Activated T-helper 9 cell treated with anti-CD3 and anti-CD28 coated beads, Interleukin-2, amount 50 U/mL, for 16 hours (primary cell): ENCODE measurements at places on chromosomes 3 and 15.

DNA sequence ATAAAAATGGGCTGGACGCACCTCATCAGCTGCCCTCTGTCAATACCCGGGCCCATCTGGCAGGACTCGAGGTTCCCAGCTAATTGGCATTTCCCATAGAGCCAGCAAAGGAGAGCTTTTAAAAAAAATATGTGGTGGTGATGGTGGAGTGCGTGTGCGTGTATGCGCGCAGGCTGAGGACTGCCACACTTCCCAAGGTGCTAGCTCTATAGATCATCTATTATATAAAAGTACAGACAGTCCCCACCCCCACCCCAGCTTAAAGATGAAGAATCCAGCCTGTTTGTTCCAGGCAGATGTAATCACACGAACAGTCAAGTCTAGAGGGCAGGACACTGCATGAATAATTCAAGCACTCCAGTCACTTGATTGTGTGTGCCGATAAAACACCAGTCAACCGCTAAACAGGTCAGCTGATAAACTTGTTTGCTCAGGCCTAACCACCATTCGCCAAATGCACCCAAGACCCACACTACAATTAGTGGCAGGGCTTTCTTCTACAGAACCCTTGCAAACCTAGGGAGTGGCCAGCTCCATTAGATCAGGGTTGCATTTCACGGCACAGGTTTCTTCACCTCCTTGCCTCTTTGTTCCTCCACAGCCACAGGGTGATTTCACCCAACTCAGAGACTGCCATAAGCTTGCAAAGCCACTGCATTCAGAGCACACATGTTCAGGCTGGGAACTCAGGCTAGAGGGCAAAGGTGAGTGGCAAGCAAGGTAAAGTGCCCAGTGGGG lies 5.8 kb downstream of the TLE3 start:
- DNase-seq = no peak

GRCh38 chr3:151835751-151836525 lies 22.0 kb downstream of the AADAC start:
- DNase-seq = no peak

GRCh38 chr3:120726791-120727190 lies 15.5 kb downstream of the RABL3 start:
- DNase-seq = no peak

- no peak for DNase-seq
Observed at GRCh38 chr15:88181613-88182012, 74.9 kb downstream of the NTRK3 start.

GRCh38 chr3:62667714-62668113 lies 207.5 kb downstream of the CADPS start:
- no peak for DNase-seq

DNA sequence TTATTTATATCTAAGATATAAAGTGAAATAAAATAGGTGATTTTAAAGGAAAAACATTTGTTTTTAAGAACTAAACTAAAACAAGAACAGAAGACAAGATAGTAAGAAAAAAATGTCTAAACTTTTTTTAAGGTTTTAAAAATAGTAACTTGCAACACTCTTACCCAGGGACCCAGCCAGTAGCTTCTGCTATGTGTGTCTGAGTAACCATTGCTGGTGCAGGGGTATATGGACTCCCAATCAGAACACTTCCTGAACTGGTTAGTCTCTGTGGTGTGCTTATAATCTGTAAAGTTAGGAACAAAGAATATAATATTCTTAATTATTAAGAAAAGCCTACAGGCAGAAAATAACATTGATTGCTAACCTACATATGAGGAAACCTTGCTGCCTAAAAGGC lies 118.4 kb downstream of the ATP1B3 start:
- no peak for DNase-seq

DNA sequence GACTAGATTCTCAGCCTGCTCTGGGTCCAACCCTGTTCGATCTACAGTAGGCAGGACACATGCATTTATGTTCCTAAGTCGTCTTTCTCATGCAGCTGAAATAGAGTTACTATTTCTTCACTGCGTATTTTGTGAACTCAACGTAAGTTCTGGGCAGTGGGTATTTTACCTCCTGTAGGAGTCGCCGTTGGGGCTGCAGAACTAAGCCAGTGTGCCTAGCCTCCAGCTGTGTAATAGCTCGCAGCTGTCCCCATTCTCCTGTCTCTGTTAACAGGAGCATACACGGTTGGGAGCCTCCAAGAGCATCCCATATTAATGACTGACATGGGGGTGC lies 58.4 kb upstream of the HRH1 start:
- no peak for DNase-seq

DNA sequence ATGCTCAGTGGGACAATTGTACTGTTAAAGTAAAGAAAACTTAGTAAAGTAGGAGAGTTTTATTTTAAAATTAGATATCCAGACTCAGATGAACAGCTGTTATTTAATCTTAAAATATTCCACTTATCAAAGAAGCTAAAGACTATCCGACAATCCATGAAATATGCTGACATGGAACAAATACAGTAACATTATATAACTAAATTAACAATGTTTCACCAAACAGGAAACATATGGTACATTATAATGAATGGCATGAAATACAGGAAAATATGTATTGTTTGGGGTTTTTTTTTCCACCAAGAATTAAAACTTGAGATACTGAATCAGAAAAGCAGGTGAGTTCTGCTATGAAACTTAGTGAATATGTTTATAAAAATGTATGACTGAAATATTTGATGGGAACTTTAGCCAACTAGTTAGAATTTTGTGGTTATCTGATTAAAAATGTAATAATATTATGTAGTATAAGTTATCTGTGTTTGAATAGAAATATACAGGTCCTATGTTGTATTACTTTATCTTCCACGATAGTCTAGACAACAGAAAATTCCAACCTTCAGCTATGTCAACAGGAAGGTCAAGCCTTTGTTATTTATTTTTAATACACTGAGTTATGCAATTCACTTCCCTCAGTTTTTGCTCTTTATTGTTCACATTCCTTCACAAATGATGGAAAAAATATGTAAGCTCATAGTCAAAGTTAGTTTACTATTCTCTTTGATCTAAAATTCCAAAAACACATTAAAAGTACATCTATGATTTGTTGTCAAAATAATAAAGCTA lies 72.7 kb downstream of the UACA start:
- DNase-seq = no peak
